Cortex of kidney (tissue), 1 donor: ENCODE measurements at places on chromosomes 7 and 10.

DNA sequence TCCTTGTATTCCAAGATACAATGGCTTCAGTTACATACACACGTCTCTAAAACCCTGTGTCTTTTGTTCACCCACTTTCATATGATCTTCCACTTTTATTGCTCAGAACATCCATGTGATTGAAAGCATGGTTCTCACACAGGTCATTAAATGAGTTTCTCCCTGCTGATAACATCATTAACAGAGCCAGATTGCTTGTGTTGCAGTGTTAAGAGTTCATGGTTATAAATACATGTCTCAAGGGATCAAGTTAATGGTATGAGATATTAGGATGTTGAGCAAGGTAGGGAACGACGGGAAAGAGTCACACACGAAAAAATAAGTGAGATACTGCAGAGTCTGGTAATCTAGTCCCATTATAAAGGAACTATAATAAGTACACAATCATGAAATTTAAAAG lies 861.5 kb downstream of the SORCS1 start:
- DNase-seq: no peak

DNA sequence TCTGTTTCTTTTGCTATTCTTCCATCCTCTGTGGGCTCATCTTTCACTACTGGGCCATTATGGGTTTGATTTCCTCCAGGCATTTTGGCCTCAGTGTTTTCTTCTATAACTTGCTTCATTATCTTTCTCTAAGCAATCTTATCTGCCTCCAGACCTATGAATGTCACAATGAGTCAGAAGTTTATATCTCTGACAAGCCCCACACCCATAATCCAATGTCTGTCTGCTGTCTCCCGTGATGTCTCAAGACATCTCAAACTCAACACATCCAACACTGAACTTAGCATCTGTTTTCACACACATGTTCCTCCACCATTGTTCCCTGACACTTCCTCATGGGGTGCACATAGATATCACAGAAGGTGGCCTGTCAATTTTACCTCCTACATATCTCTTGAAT lies 46.7 kb upstream of the RHOBTB1 start:
- DNase-seq: no peak

DNA sequence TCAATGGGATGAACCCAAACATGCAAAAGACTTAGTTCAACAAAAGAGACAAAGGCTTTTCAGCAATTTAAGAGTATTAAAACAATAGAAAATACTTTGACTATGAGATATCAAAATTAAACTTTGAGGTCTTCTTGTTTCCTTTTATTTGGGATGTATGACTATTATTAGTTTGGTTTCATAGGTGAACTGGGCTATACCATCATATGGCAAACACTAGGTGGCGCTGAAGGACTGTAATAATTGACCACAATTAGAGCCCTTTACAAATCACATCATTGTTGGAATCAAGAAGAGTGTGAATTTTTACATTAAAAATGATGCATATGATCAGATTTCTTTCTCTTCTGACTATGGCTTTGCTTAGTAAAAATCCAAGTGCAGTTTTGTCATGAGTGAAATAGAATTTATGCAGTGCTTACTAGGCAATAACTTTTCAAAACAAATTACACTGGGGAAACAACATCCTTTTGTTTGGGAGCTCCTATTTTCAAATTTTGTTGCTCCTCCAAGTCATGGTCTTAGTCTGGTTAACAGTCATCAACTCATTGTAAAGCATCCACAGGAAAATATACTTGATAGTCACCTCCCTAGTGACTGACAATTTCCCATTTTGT lies 14.7 kb upstream of the NXPH1 start:
- DNase-seq: no peak

DNA sequence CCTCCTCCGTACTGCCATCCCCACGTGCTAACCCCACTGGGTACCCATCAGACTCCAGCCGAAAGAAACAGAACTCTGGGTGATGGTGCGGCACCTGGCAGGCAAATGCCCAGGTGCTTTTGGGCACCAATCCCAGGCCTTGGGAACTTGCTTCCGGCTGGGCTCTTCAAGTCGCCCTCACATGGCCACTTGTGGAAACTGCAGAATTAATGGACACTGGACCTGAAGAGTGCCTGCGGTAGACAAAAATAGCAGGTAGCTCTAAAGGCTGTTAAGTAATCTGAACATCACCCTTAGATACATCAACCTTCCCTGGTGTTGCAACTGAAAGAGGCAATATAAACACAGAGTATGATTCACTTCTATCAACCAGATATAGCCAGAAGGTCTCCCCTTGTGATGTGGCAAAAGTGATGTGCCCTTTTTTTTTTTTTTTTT lies 644.4 kb downstream of the GRM8 start:
- DNase-seq: no peak

GRCh38 chr10:114058297-114058696 lies 14.6 kb downstream of the ADRB1 start:
- no peak for DNase-seq
